ENCODE measurements at places on chromosomes 3 and 15.

DNA sequence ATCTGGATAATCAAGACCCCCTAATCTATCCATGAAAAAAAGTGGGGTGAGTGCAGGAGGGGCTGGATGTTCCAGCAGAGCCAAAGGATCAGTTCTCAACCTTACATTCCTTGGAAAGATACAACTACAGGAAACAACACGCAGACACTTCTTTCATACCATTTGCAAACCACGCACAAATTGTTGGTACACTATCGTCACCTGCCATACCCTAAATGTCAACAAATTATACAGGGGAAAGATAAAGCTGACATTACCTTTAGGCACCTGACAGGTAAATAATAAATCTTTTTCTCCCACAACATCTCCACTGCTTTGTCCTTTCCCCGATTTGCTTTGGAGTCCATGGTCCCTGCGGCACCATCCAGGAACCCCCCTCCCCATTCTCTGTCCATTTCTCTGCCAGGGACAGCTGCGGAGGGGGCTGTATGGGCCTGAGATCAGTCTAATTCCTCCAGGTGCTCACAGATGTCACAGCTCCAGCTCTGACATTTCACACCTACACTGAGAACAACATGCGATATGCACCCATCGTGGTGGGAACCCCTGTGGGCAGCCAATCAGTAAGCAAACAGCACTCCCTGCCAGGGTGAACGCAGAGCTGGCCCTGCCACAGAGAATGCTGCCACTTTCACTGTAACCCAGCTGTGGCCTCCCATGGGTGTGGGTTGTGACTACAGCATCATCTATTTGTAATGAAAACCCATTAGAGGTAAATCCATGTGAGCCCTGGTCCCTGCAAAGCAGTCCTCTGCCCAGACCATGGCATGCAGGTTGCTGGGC is 37.7 kb upstream of the BCL2L10 start:
- DNase-seq = no peak

DNA sequence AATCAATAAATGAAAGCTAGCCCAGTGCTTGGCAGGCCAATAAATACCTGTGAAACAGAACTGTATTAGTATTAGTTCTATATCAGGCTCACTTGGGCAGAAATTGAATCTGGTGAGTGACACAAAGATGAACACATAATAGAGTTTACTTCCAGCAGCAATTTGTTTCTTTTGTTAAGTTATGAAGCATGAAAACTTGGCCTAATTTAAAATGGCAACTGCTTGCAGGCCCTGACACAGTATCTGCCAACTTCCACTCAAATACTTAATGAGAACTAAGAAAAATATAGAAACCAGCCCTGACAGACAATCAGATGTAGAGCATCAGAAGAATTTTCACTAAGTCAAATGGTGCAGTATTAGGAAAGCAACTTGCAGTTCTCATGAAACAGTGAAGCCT is 37.6 kb upstream of the LRIG1 start:
- no peak for DNase-seq

DNA sequence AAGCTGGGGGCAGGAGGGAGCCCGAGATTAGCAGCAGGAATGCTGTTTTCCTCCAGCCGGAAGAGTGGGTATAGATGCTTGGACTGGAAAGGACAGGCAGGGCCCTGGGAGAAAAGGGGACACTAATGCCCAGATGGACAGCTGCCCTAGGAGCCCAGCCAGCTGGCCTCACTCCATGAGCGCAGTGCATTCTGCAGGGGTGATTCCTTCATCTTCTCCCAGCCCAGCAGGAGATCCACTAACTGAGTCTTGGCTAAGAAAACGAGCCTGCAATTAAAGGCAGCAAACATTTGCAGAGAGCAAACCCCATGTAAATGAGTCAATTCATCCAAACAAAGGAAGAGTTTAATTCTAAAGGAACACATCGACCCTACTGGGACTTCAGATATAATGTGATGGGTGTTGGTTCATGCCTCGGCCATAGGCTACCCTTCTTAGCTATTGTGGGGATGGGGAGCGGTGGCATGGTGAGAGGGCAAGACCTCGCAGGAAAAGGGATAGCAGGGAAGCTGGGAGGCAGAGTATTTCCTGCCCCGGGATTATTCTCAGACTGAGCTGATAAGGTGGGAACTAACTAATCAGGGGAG is 13.3 kb upstream of the MINAR1 start:
- DNase-seq = no peak

DNA sequence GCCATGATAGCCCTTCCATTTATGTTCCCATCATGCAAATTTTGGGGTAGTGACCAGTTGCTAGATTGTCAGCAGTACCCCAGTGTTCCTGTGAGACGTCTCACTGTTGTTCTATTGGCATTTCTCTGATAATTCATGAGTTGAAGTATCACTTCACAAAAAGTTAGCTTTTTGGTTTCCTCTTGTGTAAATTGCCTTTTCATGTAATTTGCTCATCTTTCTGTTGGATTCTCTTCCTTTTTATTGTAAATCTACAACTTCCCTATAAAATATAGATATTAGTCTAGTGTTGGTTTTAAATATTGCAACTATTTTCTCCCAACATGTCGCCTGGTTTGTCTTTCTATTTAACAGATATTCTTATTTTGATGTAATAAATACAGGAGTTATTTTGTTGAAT is 7.5 kb upstream of the A4GNT start:
- DNase-seq = no peak

- DNase-seq = no peak
These were observed 153.1 kb upstream of the BFSP2 start for GRCh38 chr3:133246773-133247172.

DNA sequence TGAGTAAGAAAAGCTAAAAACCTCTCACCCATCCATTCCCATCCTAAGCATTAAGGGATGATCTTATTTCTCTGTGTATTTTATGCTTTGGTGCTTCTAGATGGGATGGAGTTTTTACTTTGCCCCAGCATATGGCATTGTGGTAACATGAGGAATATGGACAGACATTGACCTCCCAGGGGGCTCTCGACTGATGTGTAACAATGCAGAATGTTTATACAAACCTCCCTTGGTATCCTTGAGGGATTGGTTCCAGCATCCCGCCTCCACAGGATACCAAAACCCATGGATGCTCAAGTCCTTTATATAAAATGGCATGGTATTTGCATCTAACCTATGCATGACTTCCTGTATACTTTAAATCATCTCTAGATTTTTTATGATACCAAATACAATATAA is 21.6 kb downstream of the PDIA5 start:
- no peak for DNase-seq

DNA sequence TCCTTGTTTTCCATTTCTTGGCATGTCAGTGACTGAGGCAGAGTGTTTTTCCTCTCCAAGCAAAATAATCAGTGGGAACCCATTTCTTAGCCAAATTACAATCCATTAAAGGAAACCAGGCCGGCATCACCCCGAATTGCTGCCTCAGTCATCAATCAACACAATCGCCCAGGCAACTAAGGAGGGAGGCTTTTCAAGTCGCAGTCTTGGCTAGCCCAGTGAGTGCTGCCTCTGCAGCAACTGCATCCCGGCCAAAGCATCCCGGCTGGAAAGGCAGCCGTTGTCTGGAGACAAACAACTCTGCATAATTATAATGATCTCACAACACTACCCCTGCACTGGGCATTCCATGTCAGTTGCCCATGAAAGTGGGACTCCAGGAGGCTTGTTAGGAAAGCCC is 213.5 kb upstream of the PRICKLE2 start:
- DNase-seq = no peak

DNA sequence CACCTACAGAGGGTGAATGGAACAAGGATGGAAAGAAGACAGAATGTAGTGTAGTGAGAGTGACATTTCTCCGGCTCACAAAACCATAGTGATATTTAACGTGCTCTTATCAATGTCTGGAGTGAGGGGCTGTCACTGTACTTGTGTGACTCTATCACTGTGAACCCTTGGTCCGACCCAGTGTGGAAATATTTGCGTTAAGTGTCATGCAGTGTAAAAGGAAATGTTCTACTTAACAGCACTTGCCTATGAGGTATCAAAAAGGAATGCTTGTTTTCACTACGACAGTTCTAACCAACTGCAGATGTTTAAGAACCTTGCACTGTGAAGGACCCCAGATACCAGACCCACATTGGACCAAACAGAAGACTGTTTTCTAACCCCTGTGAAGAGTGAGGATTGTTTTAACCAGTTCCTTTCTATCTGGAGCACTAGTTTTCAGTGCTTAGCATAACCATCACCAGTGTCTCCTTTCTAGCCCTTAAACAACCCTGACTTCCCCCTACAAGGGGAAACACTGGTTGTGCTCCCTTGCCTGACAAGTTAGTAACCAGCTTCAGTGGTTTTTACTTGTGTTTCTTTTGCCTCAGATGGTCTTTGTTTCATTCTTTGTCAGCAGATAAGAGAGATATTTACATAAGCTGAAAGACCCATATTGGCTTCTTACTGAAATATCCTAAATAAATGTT is 144.7 kb upstream of the ABHD17C start:
- DNase-seq = peak; percentile 98

DNA sequence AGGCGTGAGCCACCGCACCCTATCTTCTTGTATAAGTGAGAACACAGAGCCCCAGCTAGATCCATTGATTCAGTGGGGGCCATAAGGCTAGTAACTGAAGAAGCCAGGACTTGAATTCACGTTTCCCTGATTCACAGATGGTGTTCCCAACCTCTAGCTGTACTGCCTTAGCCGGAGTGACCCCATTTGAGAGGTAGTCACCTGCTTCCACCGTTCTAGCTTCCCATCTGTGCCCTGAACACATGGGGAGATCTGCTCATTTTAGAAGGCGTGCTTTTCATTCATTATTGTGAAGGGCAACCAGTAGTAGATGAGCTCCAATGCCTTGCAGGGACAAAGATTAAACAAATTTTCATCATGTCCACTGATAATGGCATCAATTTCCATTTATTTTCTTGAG is 365.7 kb upstream of the TPM1 start:
- DNase-seq = no peak

- DNase-seq = no peak
These were observed 141.0 kb upstream of the RASGRP1 start for GRCh38 chr15:38705436-38706219.

DNA sequence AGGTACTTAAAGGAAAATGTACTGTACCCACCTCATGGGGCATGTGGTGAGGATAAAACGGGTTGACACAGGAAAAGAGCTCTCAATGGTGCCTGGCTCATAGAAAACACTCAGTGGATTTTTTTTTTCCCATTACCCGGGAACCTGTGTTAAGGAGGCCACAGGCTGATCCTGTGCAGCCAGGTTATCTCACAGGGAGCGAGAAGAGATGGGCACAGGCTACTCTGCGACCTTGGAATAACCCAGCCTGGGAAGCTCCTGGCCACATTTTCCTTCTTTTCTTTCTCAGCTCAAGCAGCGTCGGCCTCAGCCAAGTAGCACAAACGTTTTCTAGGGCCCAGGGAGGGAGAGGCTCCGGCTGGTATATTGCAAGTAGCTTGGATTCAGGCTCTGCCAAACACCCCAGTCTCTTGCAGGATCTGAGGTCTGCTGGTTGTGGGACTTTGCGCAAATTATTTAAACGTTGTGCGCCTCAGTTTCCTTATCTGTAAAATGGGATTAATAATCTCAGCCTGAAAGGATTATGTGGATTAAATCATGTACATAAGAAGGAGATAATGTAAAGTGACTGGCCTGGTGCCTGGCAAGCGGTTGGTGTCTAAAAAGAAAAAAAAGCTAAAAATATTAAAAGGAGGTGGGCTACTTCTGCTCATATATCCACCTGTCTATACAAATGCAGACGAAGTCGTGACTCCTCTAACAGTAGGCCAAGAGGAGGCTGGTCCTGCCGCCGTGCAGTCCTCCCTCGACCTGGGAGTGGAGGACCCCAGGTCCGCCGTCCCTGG is 2.2 kb downstream of the FURIN start:
- no peak for DNase-seq

DNA sequence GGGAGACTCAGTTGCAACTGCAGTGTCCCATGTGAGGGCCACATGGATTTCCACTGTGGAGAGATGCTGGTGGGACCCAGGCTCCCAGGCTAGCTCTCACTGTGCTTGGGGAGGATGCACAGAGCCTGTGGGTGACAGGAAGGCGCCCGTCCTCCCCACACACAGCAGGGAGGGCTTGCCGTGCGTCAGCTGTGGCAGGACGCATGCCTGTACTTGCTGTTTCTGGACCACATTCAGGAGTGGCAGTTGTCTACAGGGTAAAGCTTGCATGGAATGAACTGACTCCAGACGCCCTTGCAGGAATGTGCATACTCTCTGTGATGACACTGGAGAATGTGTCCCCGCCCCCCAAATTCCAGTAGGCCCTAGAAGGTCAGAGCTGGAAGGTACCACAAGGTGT is 63.8 kb upstream of the SNRPA1 start:
- peak; percentile 18 for DNase-seq

GRCh38 chr3:40079203-40079846 is 230.2 kb upstream of the EIF1B start:
- peak; percentile 8 for DNase-seq

GRCh38 chr15:92899948-92900730 is at the start of gene CHD2:
CHD2 (plus strand) TSS chr15:92900324; CDS start chr15:92901238, 914 bp downstream.
- peak; percentile 89 for DNase-seq

GRCh38 chr15:69593488-69593887 is 140.9 kb downstream of the RPLP1 start:
- no peak for DNase-seq

GRCh38 chr3:29822071-29822470 is 541.2 kb downstream of the RBMS3 start:
- peak; percentile 86 for DNase-seq

DNA sequence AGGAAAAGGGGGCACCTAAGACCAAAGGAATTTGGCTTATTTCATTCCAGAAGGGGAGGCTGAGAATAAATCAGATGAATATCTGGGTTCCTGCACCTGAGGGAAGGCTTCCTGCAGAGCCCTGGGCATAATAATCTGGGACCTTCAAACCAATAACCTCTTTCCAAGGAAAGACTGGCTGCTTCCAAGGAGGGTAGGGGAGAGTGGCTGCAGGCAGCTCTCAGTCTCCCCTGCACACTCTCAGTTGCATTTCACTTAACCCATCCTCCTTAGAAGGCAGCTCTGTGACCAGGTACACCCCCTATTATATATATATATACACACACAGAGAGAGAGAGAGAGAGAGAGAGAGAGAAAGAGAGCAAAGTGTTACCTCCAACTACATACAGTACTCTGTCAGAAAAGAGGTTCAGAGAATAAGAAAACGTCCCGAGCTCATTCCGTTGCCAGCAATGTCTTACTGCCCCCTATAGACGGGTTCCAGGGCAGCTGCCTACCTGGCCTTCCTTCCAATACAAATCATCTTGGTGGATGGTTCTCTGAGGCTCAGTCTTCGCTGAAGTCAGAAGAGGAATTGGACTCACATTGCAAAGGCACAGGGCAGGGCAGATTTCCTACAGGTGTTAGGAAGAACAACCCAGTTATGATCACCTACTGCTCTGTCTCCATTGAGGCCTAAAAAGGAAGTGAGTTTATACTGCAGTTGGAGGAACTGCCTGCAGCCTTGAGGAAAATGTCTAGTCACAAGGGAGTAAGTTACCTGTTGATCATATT is 26.1 kb downstream of the CAPN3 start:
- peak; percentile 62 for DNase-seq

DNA sequence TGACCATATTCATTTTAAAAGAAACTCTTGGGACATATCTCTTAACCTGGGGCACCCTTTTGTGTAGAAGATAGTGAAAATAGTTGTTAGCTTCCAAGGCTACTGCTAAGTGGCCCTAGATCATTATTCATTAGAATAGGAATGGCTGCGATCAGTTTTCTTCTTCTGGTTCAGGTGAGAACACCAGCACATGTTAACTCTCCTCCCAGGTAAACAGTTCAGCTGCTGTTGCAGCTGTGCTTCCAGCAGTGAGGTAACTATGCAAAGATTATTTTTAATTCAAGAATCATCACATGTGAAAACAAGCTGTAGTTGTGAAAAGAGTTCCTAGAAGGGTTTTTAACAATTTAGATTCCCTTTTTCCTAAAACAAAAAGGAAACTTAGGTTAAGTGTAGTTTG is 43.3 kb downstream of the ZPLD1 start:
- DNase-seq = no peak

GRCh38 chr3:130850044-130850797 is 43.7 kb upstream of the ATP2C1 start:
- peak; percentile 46 for DNase-seq
